ENCODE measurements at places on chromosomes 3 and 15. TPM values are rescaled to one million over a fixed set of nuclear protein-coding genes. Genes with fewer than 3 reads are reported as not detected.

DNA sequence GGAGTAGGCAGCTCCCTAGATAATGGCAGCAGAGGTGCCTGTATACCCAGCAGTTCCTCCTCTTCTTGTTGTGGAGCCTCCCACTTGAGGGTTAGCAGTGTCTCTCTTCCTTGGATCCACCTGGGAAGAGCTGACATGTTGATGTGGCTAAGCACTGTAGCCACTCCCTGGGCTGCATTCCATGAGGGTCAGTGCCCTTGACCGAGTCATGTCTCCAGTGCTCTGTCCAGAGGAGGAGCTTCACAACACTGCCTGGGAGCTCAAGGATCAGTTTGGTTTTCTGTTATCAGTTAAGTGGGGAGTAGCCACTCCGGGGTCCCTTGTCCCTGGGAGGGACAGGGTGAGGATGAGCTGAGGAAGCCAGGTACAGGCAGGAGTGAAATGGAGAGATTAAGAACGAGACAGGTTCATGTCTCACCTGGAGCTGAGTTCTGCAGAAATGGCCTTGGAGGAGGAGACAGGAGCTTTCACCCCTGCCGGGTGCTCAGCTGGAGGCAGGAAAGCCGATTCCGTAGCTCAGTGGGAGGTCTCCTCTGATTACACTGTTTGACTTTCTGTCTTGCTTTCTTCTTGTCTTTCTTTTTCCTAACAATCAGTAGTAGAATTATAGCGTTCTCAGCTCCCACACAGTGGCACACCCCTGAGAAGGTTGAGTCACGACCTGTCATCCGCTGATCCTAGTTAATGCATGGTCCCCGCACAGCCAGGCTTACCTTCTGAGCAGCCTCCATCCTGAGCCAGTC lies 57.9 kb upstream of the SEC22A start:
- DNase-seq = peak; percentile 32

DNA sequence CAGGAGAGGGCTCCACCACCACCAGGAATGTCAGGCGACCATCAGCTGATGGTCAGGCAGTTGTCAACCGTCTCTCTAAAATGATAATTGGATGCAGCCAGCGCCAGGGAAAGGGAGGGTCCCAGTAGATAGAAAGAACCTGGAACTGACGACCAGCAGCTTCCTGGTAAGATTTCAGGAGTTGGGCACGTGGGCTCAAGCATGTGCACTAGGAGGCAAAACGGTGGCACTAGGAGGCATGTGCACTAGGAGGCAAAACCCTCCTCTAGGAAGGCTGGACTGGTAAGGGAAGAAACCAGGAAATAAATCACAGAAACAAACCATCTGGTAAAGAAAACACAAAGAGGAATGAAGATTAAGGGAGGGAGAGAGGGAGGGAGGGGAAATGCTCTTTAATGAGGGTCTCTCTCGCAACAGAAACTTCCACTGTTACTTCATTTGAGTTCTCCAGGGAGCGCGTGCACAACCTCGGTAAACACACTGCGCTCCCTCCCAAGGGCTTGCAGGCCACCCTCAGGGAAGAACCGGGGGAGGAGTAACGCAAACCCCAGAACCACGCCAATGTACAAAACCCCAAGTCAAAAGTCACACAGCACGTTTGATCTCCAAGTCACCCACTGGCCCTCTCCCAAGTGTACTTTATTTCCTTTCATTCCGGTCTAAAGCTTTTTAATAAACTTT lies 116.7 kb downstream of the XXYLT1 start:
- DNase-seq = no peak

DNA sequence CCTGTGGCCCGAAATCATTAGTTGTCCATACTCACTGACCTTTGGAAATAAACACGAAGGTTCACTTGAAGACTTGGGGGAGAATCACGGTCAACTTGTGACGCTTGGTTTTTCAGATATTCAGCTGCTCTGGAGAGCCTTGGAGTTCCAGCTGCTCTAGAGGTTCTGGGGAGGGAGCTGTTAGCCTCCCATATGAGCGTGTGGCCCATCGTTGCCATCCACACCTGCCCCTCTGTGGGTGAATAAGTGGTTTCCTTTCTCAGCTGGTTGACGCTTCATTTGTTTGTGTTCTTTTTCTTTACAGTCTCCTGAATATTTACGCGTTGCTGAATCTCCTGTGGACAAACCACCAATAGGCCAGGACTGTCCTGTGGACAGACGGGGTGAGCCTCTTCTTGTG lies 35.6 kb downstream of the APBA2 start:
- DNase-seq = peak; percentile 15

GRCh38 chr3:94928921-94929320 lies 866.1 kb downstream of the NSUN3 start:
- no peak for DNase-seq

DNA sequence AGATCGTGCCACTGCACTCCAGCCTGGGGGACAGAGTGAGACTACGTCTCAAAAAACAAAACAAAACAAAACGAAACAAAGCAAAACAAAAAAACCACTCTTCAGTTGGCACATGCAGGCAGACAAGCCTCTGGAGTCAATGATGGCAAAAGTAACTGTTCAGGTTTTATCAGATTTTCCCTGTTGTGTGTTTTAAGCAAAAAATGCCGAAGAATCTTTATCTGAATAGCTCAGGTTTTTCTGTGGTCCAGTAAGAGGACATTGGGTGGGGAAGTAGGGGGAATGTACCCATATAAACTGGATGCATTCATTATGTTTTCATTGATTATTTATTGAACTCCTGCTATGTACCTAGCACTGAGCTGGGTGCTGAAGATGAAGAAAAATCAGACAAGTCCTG lies 20.8 kb upstream of the BCL2A1 start:
- no peak for DNase-seq

DNA sequence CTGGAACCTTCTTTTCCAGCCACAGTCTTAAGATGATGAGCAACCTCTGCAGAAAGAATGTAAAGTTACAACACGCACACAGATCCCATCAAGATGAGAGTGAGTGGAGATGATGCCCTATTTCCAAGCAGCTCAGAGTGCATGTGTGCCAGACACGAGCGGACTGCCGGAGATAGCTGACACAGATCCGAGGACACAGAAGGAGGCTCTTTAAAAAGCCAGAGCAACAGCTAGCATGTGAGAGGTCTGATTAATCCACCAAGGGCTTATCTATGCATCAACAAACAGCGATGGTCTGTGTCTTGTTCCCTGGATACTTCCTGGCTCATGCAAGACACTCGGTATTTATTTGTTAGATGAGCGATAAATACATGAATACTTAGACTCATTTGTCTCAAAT lies 128.6 kb upstream of the DLG1 start:
- no peak for DNase-seq

DNA sequence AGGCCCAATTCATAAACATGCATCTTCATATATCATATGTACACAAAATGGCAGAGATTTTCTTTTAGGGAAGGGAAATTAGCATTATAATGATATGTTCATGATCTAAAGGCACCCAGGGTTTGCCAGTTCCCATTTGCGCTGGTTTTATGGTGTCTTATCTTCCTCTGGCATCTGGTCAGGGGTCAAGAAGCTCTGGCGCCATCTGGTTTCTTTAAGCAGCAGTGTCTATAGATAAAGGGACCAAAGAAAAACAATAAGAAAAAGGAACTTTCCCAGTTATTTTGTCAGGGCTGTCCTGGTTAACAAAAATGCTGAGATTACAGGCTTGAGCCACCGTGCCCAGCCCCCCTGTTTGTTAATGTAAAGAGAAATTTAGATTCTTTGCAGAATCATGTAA lies 3.3 kb upstream of the DCP1A start:
- DNase-seq = no peak

DNA sequence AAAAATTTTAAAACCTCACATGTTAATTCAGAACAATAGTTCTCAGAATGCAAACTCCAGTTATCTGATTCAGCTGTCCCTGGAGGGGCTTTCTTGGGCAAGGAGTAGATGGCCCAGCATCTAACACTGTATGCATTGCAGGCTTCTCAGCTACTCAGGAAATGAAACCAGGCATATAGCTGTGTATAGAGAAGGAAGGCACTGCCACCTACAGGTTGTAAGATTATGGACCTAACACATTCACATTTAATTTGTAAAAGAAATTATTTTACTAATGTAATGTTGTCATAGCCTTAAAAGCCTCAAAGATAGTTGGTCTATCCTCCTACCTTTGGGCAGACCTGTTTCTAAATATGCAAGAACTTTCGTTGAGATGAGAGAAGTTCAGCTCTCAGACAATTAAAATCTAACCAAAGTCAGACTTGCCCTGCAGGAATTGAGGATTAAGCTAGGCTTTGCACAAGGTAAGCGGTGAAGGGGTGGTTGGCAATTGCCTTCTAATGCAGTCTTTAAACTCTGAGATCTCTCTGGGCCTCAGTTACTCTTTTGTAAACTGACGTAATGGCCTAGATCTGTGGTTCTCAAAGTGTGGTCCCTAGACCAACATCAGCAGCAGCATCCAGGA lies 132.8 kb upstream of the SLC24A5 start:
- no peak for DNase-seq

GRCh38 chr3:68705695-68706094 lies 226.7 kb downstream of the TAFA4 start:
- DNase-seq = no peak

GRCh38 chr3:161096771-161097367 lies 8.3 kb downstream of the B3GALNT1 start:
- no peak for DNase-seq

- no peak for DNase-seq
Observed at GRCh38 chr3:94420931-94421330, 358.1 kb downstream of the NSUN3 start.

DNA sequence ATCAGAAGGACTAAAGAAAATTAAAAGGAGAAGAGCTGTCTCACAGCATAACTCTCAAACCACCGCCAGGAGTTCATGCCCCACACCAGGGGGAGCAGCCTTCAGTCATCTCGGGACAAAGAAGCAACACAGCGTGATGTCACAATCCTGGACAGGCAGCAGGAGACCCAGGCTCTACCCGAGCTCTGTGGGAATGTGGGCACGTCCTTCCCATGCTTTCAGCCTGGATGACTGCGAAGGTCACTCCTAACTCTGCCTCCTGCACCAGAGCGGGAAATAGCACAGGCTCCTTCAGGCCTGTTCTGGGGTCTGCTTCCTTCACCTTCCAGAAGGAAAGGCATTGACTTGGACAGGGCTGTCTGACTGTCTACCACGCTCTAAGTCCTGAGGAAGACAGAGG lies 31.3 kb downstream of the NOX5 start:
- no peak for DNase-seq

DNA sequence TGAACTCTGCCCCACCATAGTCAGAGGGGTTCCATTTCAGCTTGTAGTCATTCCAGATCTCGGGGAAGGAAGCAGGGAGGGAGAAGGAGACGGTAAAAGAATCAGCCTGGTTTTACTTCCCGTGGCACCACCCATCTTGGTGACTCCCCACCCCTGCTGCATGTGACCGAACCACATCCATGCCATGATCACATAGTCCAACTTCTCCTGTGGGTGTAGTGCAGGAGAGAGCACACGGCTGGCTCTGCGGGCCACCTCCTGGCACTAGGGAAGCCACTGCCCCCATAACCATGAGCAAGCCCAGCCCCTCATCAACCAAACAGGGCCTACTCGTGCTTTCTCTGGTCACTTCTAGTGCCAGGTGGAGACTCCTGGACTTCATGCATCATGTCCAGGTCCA lies 3.7 kb downstream of the CHRNA3 start:
- DNase-seq = peak; percentile 52

DNA sequence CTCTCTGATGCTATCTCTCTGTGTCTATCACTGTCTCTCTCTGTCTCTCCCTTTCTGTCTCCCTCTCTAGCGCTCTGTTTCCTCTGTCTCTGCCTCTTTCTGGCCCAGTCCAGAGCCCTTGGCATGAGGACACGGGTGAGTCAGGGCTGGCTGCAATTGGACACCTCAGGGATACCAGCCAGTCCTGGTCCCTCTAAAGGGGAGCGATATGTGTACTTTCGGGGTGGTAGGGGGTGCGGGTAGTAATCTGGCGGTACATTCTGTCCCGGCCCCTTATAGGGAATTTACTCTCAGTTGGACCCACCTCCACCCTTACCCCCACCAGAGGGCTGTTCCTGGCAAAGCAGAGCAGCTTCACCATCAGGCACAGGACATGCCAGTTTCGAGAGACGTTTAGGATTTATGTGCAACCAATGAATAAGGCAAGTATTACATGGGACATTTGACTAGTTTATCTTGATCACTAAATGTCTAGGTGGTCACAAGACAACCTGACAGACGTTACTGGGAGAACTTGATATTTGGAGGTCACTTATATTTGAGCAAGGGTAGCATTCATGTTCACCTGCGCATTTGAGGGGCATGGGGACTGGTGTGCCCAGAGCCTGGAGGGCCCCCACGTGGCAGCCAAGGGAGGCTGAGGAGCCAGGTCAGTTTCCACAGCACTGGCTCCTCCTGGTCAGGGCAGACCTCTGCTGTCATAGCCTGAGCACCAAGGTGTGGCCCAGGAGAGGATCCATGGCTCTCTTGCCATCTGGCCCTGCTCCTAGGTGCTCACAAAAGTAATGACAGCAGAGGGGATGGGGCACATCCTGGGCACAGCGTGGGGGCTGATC lies 256.1 kb downstream of the PLCL2 start:
- no peak for DNase-seq

DNA sequence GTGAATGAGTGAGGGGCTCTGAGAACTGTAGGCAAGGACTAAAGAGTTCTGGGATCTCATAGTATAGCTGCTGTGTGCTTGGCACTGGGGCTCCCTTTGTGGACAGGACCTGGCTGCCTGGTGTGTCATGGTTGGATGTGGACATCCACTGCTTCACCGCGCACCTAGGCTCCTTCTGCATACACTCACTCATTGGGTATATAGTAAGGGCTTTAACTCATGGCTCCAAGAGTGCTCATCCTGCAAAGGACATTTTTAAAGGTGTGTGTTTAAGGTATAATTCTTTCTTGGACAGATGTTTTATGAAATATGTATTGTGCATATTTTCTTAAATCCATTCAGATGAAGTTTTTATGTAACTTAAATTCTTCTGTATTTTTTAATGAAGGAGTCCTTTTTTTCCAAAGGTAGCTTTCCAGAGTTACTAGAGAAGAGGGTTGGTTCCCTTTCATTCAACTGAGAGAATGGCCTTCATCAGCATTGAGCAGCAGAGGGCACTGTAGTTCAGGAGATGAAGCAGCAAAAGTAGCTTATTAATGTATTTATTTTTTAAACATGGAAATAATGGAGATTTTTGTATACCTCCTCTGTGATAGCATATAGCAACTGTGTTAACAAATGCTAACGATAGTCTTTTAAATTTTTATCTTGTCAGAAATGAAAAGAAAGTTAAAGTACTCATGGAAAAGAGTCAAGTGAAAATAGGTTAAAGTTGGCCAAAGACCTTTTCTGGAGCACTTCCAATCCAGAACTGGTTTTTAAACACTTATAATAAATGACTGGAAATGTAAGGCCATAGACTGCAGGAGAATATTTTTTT lies 25.2 kb downstream of the OXNAD1 start:
- no peak for DNase-seq

Gene FGF12
- total RNA-seq = 3.2 TPM

Gene CPA3
- 53.1 TPM for total RNA-seq

Gene ISLR
- 40.6 TPM for total RNA-seq

Gene OXTR
- 0.55 TPM for total RNA-seq

Gene CRBN
- 56.0 TPM for total RNA-seq

Gene HYKK
- 4.1 TPM for total RNA-seq

Gene SERPINI1
- total RNA-seq = 7.1 TPM

Gene SLC22A13
- 0.41 TPM for total RNA-seq

Gene IL17RB
- 12.4 TPM for total RNA-seq

Data from upper lobe of right lung (tissue), 1 donor.